ENCODE measurements at places on chromosomes 3 and 15.

GRCh38 chr15:27059610-27060202, 88.7 kb downstream of the GABRG3 start:
- DNase-seq: peak; percentile 54

GRCh38 chr3:122719273-122719921, 38.8 kb downstream of the PARP14 start:
- DNase-seq: no peak

DNA sequence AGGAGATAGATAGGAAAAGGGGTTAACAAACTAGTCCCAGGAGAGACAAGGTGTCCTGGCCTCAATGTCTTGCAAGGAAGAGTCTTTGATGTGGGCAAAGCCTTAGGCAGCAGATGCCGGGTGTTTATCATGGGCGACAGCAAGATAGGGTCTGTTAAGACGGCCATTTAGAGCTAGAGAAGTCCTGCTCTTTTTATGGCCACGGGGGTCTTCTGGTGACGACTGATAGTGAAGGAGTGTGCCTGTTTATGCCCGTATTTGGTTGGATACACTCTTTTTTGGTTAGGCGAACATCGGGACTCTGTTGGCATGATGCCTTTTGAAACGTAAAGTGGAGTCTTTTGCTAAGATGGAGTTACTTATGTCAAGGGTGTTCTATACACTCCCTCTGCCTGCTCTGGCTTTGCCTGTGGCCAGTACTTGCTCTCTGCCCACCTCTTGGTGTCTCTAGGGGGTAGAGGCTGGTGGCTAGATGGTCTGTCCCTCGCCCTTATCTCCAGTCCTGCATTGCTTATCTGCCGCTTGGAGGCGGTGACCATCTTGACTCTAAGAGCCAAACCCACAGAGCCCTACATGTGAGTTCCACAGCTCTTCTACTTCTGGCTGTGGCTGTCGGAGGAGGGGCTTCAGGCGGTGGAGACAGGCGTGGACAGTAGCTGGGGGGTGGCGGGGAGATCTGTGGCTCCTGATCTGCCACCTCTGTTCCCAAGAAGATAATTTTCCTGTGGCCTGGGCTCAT, 55.8 kb upstream of the ZBTB38 start:
- no peak for DNase-seq

- DNase-seq: no peak
Measured at GRCh38 chr3:120566243-120566975, 29.7 kb upstream of the NDUFB4 start.

DNA sequence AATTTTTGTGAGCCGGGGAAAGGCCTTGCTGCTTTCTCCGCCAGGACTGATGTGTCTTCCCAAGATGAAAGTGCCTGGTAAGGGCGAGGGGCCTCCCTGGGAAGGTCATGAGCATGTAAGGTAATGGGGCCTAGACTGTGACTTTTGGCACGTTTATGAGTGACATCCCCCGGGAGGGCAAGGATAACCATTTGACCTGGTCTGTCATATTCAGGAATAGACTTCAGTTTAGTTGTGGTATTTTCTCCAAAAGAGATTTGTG, 631 bp upstream of the CNBP start:
- no peak for DNase-seq

DNA sequence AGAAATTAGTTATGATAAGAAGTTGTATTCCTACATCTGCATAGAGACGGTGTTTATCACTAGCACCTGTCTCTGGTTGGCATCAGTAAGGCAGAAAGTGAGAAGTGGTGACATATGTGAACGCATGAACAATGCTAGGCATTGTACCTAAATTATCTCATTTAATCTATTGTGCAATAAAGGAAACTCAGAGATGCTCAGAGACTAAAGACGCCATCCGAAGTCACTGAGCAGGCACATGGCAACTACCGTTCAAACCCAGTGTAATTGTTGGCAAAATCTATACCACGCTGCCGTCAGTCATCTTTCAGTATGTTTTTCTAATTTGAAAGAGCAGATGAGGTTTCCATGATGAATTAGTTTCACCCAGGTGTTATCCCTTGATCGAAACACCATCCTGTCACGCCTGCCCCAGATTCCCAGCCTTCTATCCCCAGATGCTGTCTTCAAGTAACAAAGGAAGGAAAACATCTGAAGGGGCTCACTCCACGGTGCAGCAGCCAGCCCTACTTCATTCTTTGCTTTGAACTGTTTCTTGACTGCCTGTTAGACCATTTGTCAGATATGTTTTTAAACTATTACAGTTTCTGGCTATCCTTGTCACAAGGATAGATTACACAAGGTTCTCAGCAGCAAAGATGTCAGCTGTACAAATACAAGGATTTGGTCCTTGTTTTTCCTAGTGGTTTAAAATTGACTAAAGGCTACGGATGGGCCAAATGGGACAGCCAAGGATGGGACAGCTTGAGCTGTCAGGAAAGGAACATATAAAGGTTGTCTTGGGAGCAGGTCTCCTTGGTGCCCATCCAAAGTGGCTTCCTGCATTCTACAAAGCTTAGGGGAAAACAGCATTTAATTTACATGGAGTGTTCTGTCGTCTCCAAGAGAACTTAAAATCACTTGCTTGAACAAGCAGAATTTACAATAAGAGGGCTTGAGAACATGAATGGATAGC, 99.1 kb downstream of the TMEM108 start:
- no peak for DNase-seq

GRCh38 chr15:27382361-27383025, 411.5 kb downstream of the GABRG3 start:
- DNase-seq: no peak

- no peak for DNase-seq
Measured at GRCh38 chr3:141306276-141306675, 62.0 kb upstream of the ZBTB38 start.

DNA sequence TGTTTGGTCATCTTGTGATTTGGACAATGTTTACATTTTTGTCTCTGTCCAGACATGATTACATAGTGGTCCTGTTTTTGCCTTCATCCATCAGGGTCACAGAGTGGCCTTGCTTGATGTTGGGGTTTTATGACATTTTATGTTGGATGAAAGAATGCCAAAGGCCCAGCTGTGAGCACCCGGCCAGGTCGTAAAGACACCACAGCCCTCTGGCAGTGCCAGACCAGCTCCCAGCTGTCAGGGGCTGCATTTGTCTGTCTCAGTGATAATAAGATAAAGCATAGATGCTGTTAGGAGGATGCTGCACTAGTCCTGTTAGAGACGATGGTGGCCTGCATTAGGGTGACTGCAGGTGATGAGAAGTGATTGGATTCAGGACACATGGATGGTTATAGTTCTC, 117.5 kb downstream of the FAM174B start:
- DNase-seq: no peak

- no peak for DNase-seq
Measured at GRCh38 chr15:57354436-57355123, 21.7 kb upstream of the CGNL1 start.

GRCh38 chr3:36416599-36416998, 36.3 kb downstream of the STAC start:
- no peak for DNase-seq

DNA sequence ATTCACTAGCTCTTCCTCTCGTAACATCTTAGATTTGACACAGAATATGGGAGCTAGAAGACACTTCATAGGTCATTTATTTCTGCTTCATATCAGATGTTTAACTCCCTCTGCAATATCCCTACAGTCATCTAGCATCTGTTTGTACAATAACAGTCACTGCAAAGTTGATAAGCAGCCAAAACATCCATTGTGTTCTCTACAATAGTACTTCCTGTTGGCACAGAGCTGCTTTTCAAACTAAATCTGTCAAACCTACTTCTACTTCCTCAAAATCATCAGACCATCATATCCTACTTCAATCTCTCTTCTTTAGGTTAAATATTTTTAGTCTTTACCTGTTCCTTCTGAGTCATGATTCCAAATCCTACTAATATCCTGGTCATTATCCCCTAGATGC, 233.2 kb downstream of the FGF12 start:
- no peak for DNase-seq

DNA sequence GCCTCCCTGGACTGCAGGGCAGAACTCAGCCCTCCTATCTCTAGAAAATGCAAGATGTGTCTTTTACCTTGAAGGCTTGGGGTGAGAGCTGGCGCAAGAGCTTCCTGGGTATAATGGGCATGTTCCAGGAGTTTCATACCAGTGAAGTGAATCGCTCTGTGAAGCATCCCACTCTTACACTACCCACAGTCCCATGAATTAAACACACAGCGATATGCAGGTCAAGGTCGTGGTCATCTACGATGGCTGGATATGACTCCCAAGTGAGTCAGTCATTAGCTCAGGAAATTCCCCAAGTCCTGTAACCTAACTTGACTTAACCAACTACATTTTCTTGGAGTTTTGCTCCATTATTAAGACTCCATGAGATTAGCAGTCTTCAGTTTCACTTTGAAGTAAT, 439.7 kb downstream of the NTRK3 start:
- no peak for DNase-seq

- DNase-seq: no peak
Measured at GRCh38 chr3:55307622-55308021, 179.5 kb downstream of the WNT5A start.

GRCh38 chr3:85432081-85432480, 473.3 kb downstream of the CADM2 start:
- no peak for DNase-seq

DNA sequence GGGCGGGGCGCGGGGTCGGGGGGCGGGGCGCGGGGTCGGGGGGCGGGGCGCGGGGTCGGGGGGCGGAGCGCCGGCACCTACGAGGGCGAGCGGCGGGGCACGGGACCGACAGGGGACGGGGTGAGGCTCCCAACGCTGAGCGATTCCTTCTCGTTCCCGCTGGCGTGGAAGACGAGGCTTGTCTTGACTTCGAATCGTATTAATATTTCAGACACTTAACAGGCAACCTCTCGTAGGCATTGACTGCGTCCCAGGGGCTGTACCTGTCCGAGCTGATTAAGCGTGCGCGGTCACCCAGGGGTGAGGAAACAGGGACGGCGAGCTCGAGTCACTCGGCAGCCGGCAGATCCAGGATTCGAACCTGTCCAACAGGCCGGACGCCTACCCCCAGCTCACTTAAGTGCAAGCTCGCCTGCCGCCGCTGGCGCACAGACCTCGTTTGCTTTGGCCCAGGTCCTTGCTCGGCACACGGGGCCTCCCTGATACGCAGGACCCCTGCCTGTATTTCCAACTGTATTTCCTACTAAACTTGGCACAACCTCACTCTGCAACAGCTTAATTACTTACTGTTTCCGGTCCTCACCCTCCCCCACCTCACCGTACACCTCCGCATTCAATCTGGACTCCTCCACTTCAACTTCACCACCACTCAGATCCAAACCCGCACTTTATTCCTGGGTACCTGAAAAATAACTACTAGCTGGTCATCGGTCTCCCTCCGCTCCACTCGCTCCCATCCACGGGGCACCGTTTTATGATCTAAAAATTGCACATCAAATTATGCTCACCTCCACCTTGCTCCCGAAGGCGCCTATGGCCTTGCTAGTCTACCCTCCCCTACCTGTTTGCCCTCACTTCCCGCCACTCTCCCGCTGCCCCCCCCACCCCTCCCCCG, 722 bp upstream of the ZXDC start:
- DNase-seq: peak; percentile 44

DNA sequence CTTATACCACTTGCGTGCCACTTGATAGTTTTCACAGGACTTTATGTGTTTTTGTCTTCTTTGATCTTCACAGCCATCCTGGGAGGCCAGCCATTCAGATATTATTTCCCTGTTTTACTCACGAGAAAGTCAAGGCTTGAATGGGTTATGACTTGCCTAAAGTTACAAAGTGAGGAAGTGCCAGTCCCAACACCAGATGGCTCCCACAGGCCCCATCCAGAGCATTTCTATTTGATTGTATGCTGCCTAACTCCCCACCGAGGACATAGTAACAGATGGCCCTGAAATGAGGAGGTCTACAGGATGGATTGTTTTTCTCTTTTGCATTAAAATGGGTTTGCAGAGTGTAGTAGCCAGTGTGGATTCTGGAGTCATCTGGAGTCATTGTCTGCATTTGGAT, 74.5 kb downstream of the SPTSSB start:
- no peak for DNase-seq

GRCh38 chr3:162569314-162569713, 1072.7 kb downstream of the OTOL1 start:
- DNase-seq: no peak

DNA sequence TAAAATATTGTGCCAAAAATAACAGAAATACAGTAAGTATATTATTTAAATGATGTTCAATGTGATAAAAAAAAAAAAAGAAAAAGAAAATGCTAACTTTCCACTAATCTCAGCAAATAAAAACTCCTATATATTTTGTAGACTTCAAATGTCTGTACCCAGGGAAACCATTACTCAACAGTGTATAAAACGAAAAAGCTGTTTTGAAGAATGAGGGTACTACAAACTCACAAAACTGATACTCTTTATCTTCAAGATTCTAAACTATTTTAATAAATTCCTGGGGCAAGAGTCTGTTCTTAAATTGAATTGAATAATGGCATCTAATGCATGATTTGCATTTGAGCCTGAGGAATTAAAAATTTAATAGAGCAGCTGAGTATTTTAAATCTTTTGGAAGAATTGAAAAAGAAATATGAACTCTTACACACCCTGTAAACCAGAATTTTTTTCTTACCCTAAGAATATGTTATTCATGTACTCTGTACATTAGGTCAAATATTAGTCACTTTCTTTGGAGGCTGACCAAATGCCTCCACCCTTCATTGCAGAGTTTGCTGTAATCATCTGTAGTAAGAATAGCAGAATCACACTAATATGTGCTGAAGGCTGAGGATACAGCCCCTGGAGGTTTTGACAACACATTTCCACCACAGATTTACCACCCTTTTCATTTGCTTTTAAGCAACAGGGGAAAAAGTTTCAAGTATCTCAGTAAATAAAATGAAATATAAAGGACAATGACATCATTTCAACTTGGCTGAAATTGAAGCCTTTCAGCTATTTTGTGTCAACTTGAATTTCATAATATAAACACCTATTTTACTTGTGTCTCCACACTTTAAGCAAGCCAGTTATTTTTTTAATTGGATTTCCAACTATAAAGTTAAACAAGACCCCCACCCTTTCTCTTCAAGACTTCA, 79.7 kb downstream of the FBN1 start:
- no peak for DNase-seq

- DNase-seq: peak; percentile 18
Measured at GRCh38 chr3:49238274-49239127, 38.5 kb downstream of the C3orf62 start.

DNA sequence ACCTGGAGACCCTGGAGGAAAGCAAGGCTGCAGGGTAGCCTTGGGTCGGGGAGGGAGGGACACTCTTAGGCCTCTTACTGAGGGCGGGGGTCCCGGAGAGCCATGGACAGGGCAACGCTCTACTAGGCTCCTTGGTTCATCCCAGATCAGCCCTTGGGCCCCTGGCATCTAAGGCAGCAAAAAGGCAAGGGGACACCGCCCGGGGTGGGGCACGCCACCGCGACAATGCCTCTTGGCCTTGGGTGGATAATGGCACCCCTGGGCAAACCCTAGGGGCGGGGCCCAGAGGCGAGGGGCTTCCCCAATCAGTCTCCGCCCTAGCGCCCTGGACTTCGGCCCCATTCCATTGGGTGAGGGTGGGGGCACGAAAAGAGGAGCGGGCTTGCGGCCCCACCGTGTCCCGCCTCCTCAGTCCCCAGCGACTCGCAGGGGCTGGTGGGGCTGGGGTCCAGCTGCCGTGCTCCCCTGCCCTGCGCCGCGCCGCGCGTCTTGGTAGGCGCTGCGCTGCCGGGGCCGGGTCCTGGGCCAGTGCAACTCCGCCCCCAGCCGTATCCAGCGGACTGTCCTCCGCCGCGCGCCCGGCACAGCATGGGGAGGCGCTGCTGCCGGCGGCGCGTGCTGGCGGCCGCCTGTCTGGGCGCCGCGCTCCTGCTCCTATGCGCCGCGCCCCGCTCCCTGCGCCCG, at the start of gene CHST13:
Gene CHST13, plus strand, starts transcription at position 411 of the 684 bp plus-strand sequence. Its CDS starts 178 bp downstream, at position 589.
- DNase-seq: no peak

- no peak for DNase-seq
Measured at GRCh38 chr3:196652961-196653795, 13.7 kb downstream of the NRROS start.

All from Jurkat, Clone E6-1 (cell line).